ENCODE measurements at places on chromosomes 13 and 19. TPM values are rescaled to one million over a fixed set of nuclear protein-coding genes. Genes with fewer than 3 reads are reported as not detected.

The TEKTIP1 gene
- total RNA-seq = not detected

The FAAP24 gene
- not detected for total RNA-seq

The NLRP4 gene
- total RNA-seq = not detected

The TEX29 gene
- not detected for total RNA-seq

The CD22 gene
- 3.6 TPM for total RNA-seq

The SOX21 gene
- total RNA-seq = 0.28 TPM

The ZNF69 gene
- 15.0 TPM for total RNA-seq

The PNMA8B gene
- total RNA-seq = 4.9 TPM

The ZNF432 gene
- 8.9 TPM for total RNA-seq

The MBD3L2 gene
- total RNA-seq = not detected

The LHB gene
- total RNA-seq = not detected

The SHC2 gene
- total RNA-seq = 18.8 TPM

The KLHL1 gene
- total RNA-seq = not detected

The ATP1A3 gene
- total RNA-seq = not detected

The FUT1 gene
- total RNA-seq = 0.99 TPM

Measured in thoracic aorta (tissue), 2 donors.